ENCODE measurements at places on chromosomes 1 and 21.
A peak's percentile ranks its signal among the peaks of the same experiment; 100 is the strongest.

DNA sequence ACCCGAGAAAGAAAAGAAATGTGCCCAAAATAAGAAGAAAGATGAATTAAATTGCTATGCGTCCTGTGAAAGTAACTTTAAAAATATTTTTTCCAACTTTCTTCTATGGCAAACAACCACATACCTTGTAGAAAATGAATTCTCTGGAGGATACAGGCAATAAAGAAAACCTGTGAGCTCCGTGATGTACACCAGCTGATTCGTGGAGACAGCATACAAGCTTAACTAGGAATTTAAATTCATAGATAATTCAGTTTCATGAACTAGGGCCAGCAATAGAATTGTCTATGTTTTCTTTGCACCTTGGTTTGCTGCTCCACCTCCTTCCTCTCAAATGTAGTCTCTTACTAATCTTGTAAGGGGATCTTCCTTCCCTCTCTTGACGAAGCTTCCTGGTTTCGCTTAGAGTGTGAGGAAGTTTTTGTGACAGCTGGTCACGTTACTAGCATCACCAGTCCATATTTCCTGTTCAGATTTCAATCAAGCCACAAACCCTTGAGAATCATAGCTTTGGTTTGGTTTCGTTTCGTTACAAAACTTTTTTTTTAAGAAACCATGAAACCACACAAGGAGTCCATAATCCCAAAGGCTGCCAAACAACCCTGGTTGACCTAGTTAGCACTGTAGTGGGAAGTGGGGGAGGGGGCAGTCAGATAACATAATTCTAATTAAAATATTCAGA is 35.8 kb downstream of the GREM2 start:
- peak; percentile 9 for DNase-seq

DNA sequence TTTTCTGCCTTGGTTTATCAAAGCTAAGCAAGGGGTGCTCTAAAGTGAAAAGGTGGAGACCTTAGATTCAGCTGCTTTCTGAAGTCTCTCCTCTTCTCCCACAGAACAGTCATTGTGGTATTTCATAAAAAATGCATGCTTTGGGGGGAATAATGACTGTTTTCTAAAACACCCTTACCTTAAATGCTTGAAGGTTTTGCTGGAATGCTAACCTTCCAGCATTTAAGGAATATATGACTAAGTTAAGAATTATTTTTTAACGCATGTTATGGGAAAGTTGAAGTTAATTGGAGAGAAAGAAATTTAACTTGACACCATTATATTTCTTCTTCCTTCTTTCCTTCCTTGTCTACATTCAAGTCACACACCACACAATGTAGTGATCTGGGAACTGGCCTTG is 162.5 kb downstream of the ROR1 start:
- no peak for DNase-seq

DNA sequence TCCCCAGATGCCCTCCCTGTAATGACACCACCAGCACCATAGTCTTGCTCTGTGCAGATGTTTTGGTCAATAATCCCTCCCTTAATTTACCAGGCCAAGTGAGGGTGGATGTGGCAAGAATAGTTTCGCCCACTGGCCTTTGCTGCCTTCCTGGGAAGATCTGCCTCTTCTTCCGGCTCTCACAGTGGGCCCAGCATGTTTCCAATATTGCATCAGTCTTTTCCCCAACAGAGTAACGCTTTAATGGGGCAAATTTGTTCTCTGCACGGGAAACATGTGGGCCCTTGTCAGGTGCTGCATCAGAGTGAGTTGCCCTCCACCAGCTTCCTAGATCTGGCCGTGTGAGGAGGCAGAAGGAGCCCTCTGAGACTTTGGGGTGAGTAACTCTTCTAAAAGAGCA is 12.0 kb upstream of the ALX3 start:
- DNase-seq, result no peak

GRCh38 chr1:20486457-20487235 is 636 bp upstream of the CAMK2N1 start:
- DNase-seq, result peak; percentile 90

GRCh38 chr21:44024257-44024656 is 12.1 kb downstream of the TRAPPC10 start:
- no peak for DNase-seq

DNA sequence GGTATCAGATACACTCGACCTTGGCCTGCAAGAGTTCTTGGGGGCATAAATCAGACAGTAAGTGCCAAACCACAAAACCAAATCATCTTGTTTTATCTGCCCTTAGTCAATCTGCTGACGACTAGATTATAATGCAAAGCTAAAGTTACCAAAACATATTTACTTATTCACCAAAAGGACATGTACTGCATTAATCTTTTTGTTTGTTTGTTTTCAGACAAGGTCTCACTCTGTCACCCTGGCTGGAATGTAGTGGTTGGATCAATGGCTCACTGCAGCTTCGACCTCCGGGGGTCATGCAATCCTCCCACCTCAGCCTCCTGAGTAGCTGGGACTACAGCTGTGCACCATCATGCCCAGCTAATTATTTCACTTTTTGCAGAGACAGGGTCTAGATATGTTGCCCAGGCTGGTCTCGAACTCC is 114.7 kb downstream of the APP start:
- DNase-seq, result no peak

GRCh38 chr1:233242827-233243483 is 52.6 kb downstream of the PCNX2 start:
- DNase-seq, result no peak

DNA sequence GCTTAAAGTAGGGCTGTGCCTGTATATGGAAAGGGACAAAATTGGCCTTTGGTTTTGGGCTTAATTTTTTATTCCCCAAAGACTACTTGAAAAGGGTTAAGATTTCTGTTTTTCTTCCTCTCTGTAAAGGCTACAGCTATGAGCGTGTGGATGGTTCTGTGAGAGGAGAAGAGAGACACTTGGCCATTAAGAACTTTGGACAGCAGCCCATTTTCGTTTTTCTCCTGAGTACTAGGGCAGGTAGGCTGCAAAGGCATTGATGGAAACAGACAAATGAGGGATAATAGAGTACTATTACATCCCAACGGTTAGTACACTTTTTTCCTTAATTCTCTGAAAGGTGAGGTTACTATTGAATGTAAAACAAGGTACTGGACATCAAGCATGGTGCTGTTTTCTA is 29.6 kb downstream of the CHD1L start:
- DNase-seq, result no peak

Data from GM23338 (cell line).